ENCODE measurements at places on chromosomes 2 and 18.

DNA sequence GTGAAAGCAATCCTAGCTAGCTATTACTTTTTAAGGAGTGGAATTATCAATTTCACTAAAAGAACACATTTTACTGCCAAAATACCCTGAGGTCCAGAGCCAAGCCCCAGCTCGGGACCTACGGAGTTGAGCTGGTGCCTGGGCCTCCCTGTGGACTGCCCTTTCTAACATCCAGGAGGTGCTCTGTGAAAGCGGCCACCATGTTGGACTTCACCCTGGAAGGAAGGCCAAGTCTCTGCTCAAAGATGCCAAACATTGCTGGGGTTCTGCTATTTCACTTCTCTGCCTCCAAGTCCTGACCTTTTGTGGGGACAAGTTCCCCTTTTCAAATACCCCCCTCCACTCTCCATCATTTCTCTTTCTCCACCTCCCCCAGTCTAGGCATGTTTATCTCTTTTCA, 498.7 kb upstream of the RAB6C start:
- no peak for DNase-seq

GRCh38 chr2:177225965-177226360, 13.4 kb downstream of the HNRNPA3 start:
- DNase-seq: no peak

DNA sequence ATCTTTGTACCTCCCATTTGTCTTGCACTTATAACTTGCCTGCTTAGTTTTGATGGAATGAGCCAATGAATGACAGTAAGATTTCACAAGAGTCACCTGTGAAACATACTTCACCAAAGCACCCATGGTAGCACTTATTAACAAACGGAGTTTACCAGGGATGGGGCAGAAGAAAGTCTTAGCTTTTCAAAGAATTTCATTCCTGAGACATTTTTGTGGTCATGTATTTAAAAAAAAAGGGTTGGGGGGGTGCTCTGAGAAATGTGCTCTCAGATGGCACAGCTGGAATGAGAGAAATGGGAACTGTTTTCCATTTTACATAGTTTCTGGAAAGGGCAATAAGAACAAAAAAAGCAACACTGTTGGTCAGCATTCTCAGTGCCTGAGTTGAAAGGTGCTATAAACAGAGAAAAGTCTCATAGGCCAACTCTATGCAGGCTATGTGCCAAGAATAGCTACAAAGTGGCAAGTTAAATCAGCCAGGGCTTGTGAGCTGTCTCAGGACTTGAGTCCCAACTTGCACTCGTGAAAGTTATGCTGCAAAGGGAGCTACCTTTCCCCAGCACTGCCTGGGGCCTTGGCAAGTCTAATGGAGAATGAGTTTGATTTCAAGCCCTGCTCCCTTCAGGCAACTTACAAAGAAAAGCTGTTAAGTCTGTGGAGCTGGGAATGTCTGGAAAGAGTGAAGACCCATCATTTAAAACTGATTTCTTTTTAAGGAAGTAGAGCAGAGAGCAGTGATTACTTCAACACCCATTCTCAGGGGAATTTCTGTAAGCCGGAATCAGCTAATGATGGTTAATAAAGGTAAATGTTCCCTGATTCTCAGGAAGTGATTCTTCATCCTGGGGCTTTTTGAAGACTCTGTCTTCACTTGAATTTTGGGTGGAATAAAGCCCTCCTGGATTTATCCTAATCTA, 170.6 kb downstream of the SLC8A1 start:
- DNase-seq: no peak

DNA sequence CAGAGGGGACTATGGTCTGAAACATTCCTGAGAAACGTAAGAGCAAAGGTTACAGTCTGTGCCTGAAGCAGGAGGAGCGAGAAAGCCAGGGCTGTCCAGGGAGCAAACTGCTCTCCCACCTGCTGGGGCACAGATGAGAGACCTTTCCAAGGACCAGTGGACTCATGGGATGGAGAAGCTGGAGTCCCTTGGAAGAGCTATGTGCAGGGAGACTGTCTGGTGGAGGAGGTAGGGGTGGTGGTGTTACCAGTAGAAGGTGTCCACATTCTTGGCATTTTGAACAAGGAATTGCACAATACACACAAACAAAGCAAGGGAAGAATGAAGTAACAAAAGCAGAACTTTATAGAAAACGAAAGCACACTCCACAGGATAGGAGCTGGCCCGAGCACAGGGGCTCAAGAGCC, 97.9 kb upstream of the CYRIA start:
- no peak for DNase-seq

- DNase-seq: no peak
These were observed 1.9 kb downstream of the LDLRAD4 start for GRCh38 chr18:13220361-13220991.

GRCh38 chr2:63488118-63488713, 100.1 kb downstream of the WDPCP start:
- no peak for DNase-seq

- no peak for DNase-seq
These were observed 11.1 kb upstream of the RBFA start for GRCh38 chr18:80023173-80023572.

DNA sequence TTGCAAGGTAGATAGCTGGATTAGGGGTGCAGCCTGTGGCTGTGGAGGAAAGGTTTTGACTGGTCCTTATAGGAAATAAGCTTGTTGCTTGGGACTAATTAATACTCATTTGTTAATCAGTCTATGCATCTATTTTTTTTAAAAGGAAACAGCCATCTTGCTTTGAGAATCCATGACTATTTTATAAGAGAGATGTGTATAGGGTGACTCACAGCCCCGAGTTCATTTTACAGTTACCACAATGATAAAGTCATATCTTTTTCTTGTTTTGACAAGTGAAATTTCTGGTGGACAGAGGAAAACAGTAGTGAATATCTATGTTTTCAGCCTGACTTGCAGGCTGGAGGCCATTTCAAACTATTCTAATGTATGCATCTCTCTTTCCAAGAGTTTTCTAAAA, 193.5 kb upstream of the CCDC68 start:
- no peak for DNase-seq

DNA sequence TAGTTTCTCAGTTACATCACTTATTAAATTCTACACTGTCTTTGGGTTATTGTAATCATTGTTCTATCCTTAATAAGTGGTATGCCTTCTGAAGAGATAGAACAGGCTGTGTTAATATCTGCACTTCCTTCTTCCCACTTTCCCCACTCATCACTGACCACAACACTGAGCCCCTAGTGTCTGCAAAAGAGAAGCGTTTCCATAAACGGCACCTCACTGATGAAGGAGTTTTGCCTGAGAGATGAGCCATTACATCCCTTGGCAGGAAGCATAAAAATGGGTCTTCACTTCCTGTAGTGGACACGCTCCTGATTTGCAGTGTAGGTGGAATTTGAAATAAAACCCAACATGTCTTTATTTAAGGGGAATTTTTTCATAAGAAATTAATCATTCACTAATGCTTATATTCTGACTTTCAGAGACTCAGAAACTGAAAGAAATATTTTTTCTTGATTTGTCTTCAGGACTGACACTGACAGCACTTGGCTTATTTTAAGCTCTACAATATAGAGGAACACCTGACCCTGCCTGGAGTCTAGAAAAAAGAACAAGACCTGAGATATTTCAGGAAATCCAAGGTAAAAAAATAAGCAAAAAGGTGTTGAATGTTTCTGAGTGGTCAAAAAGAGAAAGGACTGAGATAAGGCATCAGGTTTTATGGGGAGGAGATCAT, 275.3 kb downstream of the RAD51AP2 start:
- no peak for DNase-seq

DNA sequence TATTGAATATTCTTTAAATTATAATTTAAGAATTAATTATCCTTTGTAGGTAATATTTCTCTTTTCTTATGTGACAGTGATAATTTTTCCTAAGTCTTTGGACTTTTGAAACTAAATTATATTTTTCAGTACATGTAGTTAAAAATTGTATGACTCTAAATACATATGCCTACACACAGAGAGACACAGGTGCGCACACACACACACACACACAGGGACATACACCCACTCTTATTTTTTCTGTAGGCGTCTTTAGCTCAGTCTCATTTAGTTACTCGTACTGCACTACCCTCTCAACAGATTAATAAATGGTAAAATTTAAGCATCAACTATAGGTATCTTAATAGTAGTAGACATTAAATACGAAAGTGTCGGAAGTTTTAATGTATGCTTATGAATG, 56.1 kb downstream of the ZNF236 start:
- no peak for DNase-seq
